ENCODE measurements at places on chromosomes 16 and 17.

DNA sequence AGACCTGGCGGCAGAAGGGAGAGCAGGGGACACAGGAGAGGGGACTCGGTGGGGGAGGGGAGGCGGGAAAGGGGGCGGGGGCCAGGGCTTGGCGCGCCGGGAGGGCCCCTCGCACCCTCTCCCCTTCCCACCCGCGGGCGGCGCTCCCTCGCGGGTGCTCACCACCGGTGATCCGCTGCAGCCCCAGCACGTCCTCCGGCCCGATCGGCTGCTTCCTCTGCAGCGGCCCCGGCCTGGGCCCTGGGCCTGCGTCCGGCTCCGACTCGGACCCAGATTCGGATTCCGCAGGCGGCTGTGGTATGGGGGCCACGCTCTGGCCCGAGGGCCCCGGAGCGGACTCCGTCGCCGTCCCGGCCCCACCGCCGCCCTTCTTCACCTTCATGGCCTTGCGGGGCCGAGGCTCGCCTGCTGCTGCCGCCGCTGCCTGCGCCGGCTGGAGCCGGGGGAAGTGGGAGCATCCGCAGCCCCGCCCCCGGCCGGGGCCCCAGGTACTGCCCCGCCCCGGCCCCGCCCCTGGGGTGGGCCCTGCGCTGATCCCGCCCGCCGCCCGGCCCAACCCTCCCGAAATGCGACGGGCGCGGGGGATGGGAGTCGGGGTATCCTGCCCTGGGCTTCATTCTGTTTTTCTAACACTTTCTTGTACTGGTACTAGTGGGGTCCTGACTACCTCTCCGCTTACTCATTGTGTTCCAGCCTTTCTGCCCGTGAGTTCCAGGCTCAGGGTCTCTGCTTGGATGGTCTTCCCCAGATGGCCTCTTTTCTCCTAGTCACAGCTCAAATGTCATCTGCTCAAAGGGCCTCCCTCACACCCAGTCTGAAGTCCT is at the start of gene UNC119:
Gene UNC119, minus strand, starts transcription at position 449 of the 824 bp plus-strand sequence. Its CDS starts 67 bp downstream, at position 382.
- peak; percentile 74 for DNase-seq

GRCh38 chr17:7080456-7081041 is 498 bp upstream of the CLEC10A start:
- no peak for DNase-seq

- DNase-seq = no peak
Observed at GRCh38 chr16:11309895-11310633, 28.9 kb upstream of the PRM1 start.

- no peak for DNase-seq
Observed at GRCh38 chr17:78624324-78625151, 47.3 kb upstream of the DNAH17 start.

DNA sequence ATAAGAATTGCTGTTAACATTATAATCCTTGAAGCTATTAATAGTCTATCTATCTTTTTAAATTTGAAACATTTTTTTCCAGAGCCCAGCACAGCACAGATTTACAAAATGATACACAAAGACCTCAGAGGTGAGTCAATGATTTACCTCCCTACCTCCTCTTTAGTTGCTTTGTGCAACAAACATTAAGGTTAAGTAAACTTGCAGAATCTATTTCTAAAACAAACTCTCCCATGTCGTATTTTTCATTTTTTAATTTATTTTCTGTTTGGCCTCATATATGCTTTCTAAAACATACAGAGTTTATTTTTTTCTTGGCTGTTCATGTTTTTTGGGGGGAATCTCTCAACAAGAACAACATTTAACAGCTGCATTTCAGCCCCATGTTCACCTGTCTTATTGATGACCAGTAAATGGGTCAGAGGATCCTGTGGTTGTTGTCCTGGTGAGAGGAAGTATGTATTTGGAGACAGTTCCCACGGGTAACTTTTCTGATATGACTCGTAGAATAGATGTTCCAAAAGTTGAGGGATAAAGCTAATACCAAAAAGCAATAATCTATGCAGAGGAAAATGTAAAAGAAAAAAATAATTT is 42.6 kb downstream of the ABCA9 start:
- no peak for DNase-seq

DNA sequence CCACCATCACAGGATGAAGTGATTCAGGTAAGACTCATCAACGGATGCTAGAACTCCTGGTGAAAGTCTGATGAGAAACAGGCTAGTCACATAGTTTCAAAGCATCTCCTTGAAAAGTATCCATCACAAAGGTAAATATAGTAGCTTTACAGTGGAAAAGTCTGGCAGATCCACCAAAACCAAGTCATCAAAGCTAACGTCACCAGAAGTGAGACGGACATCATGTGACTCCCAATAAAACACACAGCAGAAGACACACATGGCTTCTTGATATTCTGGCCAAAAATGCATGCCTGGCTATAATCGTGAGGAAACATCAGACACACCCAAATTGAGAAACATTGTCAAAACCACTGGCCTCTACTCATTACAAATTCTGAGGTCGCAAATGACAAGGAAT is 17.9 kb upstream of the TRPV3 start:
- DNase-seq = no peak

- no peak for DNase-seq
Observed at GRCh38 chr17:31935512-31935911, 1.3 kb upstream of the SUZ12 start.

DNA sequence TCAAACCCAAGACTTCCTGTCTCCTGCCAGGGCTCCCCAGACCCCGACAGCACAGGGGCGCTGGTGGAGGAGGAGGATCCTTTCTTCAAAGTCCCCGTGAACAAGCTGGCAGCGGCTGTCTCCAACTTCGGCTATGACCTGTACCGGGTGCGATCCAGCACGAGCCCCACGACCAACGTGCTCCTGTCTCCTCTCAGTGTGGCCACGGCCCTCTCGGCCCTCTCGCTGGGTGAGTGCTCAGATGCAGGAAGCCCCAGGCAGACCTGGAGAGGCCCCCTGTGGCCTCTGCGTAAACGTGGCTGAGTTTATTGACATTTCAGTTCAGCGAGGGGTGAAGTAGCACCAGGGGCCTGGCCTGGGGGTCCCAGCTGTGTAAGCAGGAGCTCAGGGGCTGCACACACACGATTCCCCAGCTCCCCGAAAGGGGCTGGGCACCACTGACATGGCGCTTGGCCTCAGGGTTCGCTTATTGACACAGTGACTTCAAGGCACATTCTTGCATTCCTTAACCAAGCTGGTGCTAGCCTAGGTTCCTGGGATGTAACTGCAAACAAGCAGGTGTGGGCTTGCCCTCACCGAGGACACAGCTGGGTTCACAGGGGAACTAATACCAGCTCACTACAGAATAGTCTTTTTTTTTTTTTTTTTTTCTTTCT is 8.1 kb downstream of the SERPINF1 start:
- no peak for DNase-seq

- DNase-seq = no peak
Observed at GRCh38 chr17:35460354-35460851, 11.8 kb upstream of the SLFN13 start.

DNA sequence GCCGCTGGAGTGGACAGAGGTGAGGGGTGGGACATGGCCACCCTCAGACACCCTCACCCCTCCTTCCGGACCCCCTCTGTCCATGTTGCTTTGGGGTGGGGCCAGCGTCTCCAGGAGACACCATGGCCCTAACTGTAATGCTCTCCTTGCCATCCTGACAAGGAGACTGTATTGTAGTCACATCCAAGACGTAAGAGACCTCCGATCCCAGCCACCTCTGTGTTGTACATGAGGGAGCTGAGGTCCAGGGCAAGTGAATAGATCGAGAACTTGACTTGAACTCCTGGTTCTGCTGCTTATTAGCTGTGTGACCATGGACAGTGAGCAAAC is 30.2 kb downstream of the POLR3E start:
- DNase-seq = no peak

All from activated T-cell treated with anti-CD3 and anti-CD28 coated beads for 1 hour (primary cell).